Spleen (tissue), 13 donors: ENCODE measurements at places on chromosomes 7 and 10.

DNA sequence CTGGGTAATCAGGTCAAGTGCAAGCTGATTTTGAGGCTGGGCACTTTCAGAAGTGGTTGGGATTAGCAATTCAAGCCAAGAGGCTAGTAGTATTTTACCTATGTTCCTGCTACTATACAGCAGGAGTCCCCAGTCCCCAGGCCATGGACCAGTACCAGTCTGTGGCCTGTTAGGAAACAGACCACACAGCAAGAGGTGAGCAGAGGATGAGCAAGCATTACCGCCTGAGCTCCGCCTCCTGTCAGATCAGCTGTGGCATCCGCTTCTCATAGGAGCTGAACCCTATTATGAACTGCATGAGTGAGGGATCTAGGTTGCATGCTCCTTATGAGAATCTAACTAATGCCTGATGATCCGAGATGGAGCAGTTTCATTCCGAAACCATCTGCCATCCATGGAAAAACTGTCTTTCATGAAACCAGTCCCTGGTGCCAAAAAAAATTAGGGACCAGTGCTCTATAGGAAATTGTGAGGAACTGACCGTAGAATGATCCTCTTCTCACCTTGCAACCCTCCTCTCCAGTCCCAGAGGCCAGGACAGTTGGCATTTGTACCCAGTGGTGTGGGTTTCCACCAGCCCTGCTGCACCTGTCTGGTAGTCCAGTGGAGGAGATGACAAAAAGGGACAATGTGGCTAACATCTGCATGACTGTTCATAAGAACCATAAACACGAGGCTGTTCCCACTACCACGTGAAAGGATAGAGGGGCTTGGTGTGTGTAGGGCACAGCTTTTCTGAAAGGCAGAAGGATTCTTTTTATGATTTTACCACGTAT is 172.5 kb downstream of the KIAA1217 start:
- H3K4me3 ChIP-seq, result no peak overlapping the region
- no peaks in the 10 kb centered on the region for H3K36me3 ChIP-seq
- peaks cover 5% of the 10 kb centered on the region for H3K27me3 ChIP-seq
- DNase-seq, result no peak
- H3K4me1 ChIP-seq, result no peaks in the 10 kb centered on the region

DNA sequence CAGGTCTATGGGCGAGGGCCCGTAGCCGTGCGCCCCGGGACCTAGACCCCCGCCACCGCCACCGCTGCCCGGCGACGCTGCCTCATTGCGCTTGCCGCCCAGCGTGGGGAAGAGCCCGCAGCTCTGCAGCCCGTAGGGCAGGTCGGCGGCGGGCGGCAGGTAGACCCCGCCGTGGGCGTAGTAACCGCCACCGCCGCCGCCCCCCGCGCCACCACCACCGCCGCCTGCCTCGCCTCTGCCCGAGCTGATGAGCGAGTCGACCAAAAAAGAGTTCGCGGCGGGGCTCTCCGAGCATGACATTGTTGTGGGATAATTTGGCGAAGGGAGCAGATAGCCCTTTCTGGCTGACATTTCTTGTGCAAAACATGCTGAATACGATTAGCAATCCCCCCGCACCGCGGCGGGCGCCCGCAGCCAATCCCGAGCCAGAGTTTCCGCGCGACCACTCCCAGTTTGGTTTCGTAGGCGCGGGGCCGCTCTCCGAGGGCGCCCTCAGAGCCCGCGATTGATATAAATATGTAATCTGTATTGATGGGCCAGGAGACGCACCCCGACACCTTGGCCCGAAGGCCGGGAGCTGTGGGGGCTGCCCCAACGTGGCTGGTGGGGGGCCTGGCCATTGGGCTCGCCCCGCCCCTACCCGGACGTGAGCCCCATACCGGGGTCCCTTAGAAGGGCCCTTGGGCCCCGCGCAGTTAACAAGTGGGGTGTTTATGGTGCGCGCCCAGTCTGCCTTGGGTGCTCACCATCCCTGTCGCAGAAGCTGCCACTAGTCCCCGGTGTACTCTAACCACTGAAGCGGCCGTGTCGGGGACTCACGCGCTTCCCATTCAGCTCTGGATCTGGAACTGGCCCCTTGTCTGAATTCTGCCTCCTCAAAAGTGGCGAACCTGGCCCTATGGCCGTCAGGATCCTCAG is at the start of gene HOXA10:
TSS of gene HOXA10 (minus strand) at position 365 of the 918 bp plus-strand sequence. CDS start at position 351, 14 bp downstream.
- H3K27me3 ChIP-seq, result peaks cover 100% of the 10 kb centered on the region
- no peak within 1 kb of the TSS for H3K27ac ChIP-seq
- DNase-seq, result peak; percentile 73
- no peaks in the 10 kb centered on the region for H3K36me3 ChIP-seq

GRCh38 chr7:42922017-42922753 is 9.8 kb downstream of the PSMA2 start:
- DNase-seq, result no peak
- H3K27ac ChIP-seq, result no peak overlapping the region
- peaks cover 100% of the 10 kb centered on the region for H3K36me3 ChIP-seq
- no peak overlapping the region for H3K4me3 ChIP-seq
- no peaks in the 10 kb centered on the region for H3K27me3 ChIP-seq

- DNase-seq, result no peak
- H3K36me3 ChIP-seq, result no peaks in the 10 kb centered on the region
- no peak overlapping the region for H3K27ac ChIP-seq
- H3K4me1 ChIP-seq, result no peaks in the 10 kb centered on the region
Measured at GRCh38 chr10:61588770-61589211, 73.9 kb upstream of the CABCOCO1 start.

DNA sequence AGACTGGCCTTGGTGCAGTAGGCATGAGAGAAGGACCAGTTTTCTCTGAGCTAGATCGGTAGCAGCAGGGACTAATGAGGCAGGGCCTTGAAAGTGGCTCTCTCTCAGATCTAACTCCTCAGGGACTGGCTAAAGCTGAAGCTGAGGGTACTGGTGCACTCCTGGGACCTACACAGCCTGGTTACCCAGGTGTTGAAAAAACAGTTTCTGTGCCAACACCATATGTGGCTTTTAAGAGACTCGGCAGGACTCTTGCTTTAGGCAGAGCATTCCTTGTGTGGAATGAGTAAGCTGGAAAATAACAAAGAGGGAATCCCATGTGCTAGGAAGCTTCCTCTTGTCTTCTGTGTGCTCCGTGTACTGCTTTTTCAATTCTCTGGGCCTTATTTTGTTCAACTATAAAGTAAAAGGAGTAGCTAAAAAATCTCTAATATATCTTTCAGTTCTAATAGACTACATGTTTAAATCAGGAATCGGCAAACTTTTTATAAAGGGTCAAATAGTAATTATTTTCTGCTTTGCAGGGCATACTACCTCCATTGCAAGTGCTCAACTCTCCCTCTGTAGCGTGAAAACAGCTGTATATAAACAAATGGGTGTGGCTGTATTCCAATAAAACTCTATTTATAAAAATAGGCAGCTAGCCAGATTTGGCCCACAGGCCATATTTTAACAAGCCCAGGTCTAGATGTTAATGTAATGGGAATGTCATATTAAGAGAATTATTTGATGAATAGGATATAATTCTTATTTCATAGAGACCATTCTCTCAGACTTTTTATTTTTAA is 186.1 kb upstream of the KAT6B start:
- H3K27me3 ChIP-seq, result no peaks in the 10 kb centered on the region
- no peaks in the 10 kb centered on the region for H3K4me1 ChIP-seq
- no peaks in the 10 kb centered on the region for H3K36me3 ChIP-seq
- no peak for DNase-seq
- H3K27ac ChIP-seq, result no peak overlapping the region
- no peak overlapping the region for H3K4me3 ChIP-seq

GRCh38 chr7:19101909-19102308 is 15.5 kb downstream of the TWIST1 start:
- H3K27me3 ChIP-seq, result no peaks in the 10 kb centered on the region
- peaks cover 11% of the 10 kb centered on the region for H3K4me1 ChIP-seq
- no peak overlapping the region for H3K27ac ChIP-seq
- H3K36me3 ChIP-seq, result no peaks in the 10 kb centered on the region
- DNase-seq, result no peak

DNA sequence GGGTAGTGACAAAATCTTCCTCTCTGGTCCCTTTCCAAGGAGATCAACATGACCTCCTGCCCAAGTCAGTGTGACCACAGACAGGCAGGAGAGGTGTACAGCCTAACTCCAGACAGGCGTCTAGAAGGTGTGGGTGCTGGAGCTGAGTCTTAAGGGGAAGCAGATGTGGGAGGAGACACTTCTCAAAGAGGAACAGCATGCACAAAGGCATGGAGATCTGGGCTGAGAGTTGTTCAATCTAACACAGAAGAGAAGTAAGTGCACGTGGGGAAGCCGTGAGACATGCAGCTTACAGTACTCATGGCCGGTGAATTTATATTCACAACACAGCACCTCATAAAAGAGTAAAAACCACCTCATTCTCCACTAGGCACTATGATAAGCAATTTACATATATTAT is 23.8 kb upstream of the GSDME start:
- H3K4me1 ChIP-seq, result no peaks in the 10 kb centered on the region
- H3K27ac ChIP-seq, result no peak overlapping the region
- H3K27me3 ChIP-seq, result no peaks in the 10 kb centered on the region
- no peak overlapping the region for H3K4me3 ChIP-seq

- H3K4me1 ChIP-seq, result peaks cover 4% of the 10 kb centered on the region
- no peaks in the 10 kb centered on the region for H3K27me3 ChIP-seq
- H3K27ac ChIP-seq, result no peak overlapping the region
- H3K36me3 ChIP-seq, result peaks cover 15% of the 10 kb centered on the region
- H3K4me3 ChIP-seq, result no peak overlapping the region
Measured at GRCh38 chr7:149765399-149766121, 7.8 kb downstream of the ZNF467 start.

DNA sequence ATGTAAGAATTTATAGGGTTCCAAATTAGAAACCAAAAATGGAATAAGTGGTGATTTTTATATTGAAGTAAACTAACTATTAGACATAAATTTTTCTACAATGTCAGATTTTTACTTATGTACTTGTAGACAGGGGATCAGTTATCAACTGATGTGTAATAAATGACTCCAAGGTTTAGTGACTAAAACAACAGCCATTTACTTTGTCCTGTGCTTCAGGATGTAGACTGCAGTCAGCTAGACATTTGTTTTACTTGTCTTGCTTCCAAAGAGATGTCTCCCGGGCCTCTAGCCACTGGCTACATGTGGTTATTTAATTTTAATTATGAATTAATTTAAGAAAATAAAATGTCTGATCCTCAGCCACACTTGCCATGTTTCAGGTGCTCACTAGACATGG is 249.7 kb upstream of the IGFBP3 start:
- DNase-seq, result no peak
- H3K36me3 ChIP-seq, result no peaks in the 10 kb centered on the region
- H3K4me1 ChIP-seq, result no peaks in the 10 kb centered on the region
- H3K27ac ChIP-seq, result no peak overlapping the region
- no peaks in the 10 kb centered on the region for H3K27me3 ChIP-seq

- H3K4me3 ChIP-seq, result no peak overlapping the region
- H3K27ac ChIP-seq, result no peak overlapping the region
- no peaks in the 10 kb centered on the region for H3K4me1 ChIP-seq
- no peaks in the 10 kb centered on the region for H3K27me3 ChIP-seq
Measured at GRCh38 chr7:104272767-104273384, 55.5 kb upstream of the LHFPL3 start.

GRCh38 chr10:68348265-68348741 is 15.6 kb upstream of the PBLD start:
- peak overlapping the region; percentile 6 for H3K27ac ChIP-seq
- no peak overlapping the region for H3K4me3 ChIP-seq
- H3K36me3 ChIP-seq, result peaks cover 42% of the 10 kb centered on the region

- no peaks in the 10 kb centered on the region for H3K36me3 ChIP-seq
- H3K27me3 ChIP-seq, result no peaks in the 10 kb centered on the region
- DNase-seq, result no peak
Measured at GRCh38 chr7:78002021-78002420, 203.4 kb downstream of the PHTF2 start.

DNA sequence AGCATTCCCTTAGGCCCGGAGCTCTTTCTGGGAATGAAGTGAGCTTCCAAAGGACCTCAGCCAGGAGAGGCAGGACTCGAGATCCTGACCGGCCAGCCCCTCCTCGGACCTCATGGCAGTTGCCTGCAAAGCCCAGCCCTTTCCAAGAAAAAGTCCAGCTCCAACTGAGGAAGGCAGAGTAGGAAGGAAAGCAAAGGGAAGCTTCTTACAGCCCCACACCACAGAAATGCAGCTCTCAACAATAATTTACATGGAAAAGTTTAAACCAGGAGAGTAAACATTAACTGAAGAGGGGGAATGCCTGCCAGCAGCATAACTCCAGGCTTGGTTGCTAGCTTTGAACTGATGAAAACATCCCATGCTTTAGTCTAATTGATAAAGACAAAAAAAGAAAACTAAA is 153.9 kb upstream of the PFKP start:
- no peaks in the 10 kb centered on the region for H3K36me3 ChIP-seq
- no peak overlapping the region for H3K4me3 ChIP-seq
- H3K27me3 ChIP-seq, result peaks cover 45% of the 10 kb centered on the region
- H3K4me1 ChIP-seq, result no peaks in the 10 kb centered on the region

DNA sequence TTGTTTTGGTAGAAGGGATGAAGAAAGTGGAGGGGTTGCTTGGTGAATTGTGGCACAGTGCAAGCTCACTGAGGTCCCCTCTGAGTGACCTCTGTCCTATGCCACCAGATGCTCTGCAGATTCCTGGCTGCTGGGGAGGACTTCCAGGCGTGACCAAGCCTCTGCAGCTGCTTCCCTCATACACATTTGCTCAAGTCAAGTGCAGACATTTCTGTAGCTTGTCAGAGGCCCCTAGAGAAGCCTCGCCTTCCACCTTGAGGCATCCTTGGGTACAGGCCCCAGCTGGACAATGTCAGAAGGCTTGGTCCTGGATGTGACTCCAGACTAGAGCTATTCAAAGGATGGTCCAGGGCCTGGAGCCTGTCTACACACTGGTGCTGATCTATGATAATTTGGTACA is 464.2 kb downstream of the PLXNA4 start:
- no peak overlapping the region for H3K4me3 ChIP-seq
- H3K36me3 ChIP-seq, result no peaks in the 10 kb centered on the region
- H3K27ac ChIP-seq, result no peak overlapping the region

- H3K27me3 ChIP-seq, result no peaks in the 10 kb centered on the region
- no peaks in the 10 kb centered on the region for H3K36me3 ChIP-seq
- H3K4me1 ChIP-seq, result no peaks in the 10 kb centered on the region
- no peak overlapping the region for H3K4me3 ChIP-seq
- no peak for DNase-seq
Measured at GRCh38 chr7:50621973-50622490, 56.8 kb upstream of the DDC start.

GRCh38 chr7:31788883-31789680 is 102.1 kb downstream of the PPP1R17 start:
- no peak overlapping the region for H3K27ac ChIP-seq
- no peaks in the 10 kb centered on the region for H3K36me3 ChIP-seq
- H3K27me3 ChIP-seq, result no peaks in the 10 kb centered on the region
- DNase-seq, result no peak

DNA sequence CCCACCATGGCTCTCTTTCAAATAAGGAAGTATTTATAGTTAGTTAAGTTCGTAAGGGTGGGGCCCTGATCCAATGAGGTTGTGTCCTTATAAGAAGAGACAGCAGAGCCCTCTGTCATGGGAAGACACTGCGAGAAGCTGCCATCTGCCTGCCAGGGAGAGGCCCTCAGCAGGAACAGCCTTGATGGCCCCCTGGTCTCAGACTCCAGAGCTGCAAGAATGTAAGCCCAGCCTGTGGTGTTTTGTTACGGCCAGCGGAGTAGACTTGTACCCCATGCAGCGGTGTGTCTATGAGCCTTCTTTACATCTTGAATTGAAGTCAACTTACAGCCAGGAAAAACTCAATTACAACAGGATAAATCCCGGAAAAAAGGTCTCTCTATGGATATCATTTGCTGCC is 14.3 kb upstream of the LARP4B start:
- no peak overlapping the region for H3K27ac ChIP-seq
- no peaks in the 10 kb centered on the region for H3K27me3 ChIP-seq
- H3K36me3 ChIP-seq, result no peaks in the 10 kb centered on the region
- peaks cover 17% of the 10 kb centered on the region for H3K4me1 ChIP-seq
- DNase-seq, result no peak

GRCh38 chr7:14590206-14590605 is 312.3 kb downstream of the DGKB start:
- no peak for DNase-seq
- no peak overlapping the region for H3K4me3 ChIP-seq
- no peak overlapping the region for H3K27ac ChIP-seq
- H3K27me3 ChIP-seq, result no peaks in the 10 kb centered on the region
